ENCODE measurements at places on chromosomes 7 and 10. TPM values are rescaled to one million over a fixed set of nuclear protein-coding genes. Genes with fewer than 3 reads are reported as not detected.
A peak's percentile ranks its signal among the peaks of the same experiment; 100 is the strongest.

GRCh38 chr7:86748843-86749719 is 105.4 kb downstream of the GRM3 start:
- no peak for DNase-seq
- no peak overlapping the region for H3K4me3 ChIP-seq
- no peaks in the 10 kb centered on the region for H3K27me3 ChIP-seq
- H3K36me3 ChIP-seq, result no peaks in the 10 kb centered on the region
- H3K27ac ChIP-seq, result no peak overlapping the region

- H3K27me3 ChIP-seq, result no peaks in the 10 kb centered on the region
- no peak overlapping the region for H3K4me3 ChIP-seq
- no peak for DNase-seq
Measured at GRCh38 chr10:43756341-43756740, 107.7 kb upstream of the ZNF32 start.

DNA sequence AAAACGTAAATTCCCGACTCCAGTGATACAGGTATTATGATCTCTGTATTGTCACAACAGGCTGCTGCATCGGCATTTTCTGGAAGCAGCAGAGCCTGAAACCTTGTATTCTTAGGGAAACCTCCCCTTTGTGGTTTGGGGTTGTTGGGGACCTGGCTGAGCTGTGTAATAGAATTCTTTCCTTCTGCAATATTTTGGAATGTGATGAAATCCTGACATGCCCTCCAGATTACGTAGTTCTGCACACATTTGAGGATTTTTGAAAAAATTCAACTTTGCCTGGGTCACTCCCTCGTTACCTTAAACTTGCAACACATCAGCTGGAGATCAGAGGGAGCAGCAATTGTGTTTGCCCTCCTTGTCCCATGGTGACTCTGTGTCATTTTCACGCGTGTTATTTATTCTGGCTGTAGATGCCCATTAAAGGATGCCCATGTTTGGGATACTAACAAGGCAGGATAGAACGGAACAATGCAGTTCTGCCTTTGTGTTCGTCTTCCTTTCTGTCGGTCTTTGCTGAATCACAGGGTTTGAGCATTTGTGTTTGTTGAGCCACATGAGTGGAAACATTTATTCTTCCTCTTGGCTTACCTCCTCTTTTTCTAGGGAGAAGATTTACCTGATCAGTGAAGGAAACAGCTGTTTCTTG is 181.7 kb downstream of the TCF7L2 start:
- peaks cover 50% of the 10 kb centered on the region for H3K4me1 ChIP-seq
- H3K4me3 ChIP-seq, result no peak overlapping the region
- H3K27ac ChIP-seq, result peak overlapping the region; percentile 33
- DNase-seq, result no peak

DNA sequence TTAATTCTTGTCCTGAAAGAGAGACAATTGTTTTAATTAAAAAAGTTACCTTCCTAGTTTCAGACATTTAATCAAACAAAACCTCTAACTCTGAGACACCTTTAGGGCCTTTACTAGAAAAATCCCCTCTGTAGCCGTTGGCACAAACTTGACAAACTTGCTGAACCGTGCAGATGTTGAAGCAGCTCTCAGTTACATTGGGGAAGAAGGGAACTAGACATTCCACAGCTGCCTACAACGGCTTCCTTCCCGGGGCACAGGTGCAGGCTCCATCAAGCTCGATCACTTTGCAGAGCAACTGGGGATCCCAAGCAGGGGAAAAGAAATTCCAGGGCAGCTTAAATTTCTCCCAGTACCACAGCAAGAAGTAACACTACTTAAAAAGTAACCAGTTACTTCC is 141.3 kb downstream of the SKAP2 start:
- DNase-seq, result no peak
- H3K4me3 ChIP-seq, result no peak overlapping the region
- peaks cover 11% of the 10 kb centered on the region for H3K36me3 ChIP-seq
- H3K27ac ChIP-seq, result no peak overlapping the region

DNA sequence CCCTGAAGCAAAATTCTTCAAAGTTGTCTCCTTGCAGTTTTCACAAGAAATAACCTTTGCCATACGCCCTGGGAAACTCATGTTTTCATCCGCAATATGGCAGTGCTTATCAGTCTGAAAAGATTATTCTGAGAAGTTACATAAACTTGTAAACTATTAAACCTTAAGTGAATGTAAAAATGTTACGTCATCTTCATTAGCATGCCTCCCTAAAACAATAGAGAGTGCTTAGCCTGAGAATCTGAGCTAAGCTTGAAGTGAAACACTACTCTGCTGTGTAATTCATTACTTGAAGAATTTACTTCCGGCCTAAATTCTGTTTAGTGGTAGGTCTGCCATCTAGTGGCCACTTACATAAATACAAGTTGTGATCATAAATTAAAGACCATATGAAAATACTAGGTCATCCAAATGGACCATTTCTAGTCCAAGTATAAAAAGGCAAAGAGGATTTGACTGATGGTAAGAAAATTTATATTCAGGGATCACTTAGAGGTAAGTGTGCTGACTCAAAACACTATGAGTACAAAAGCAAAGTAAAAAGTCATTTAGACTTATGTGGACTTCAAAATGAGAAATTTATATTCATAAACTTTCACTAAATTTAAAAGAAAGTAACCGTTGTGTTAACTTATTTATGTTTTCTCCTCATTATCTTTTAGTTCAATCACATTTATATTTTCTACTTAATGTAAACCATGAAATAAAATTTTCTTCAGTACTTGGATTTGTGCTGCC is 745.1 kb upstream of the LRRTM3 start:
- H3K4me1 ChIP-seq, result no peaks in the 10 kb centered on the region
- H3K27ac ChIP-seq, result no peak overlapping the region
- no peak overlapping the region for H3K4me3 ChIP-seq
- H3K36me3 ChIP-seq, result no peaks in the 10 kb centered on the region
- no peak for DNase-seq

Gene AKR1B15
- total RNA-seq, result not detected

Gene WNT8B
- total RNA-seq, result not detected
